Activated CD4-positive, CD25-positive, alpha-beta regulatory T cell (primary cell): ENCODE measurements at places on chromosomes 3 and 15.

- no peak for DNase-seq
Observed at GRCh38 chr15:50067254-50067653, 51.8 kb downstream of the ATP8B4 start.

DNA sequence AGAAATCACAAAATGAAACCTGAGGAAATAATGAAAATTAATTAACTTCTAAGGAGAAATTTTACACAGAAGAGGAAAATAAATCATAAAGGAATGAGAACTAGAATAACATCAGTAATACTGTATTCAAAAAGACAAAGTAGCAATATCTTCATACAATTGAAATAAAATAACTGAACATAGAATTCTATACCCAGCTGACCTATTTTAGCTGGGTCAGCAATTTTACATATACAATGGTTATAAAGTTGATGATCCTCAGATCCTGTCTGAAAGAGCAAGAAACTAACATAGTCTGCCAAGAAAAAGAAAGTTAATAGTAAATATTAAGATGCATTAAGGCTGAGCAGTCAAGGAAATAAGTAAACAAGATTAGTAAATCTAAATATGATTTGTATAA, 93.0 kb upstream of the P3H2 start:
- no peak for DNase-seq

DNA sequence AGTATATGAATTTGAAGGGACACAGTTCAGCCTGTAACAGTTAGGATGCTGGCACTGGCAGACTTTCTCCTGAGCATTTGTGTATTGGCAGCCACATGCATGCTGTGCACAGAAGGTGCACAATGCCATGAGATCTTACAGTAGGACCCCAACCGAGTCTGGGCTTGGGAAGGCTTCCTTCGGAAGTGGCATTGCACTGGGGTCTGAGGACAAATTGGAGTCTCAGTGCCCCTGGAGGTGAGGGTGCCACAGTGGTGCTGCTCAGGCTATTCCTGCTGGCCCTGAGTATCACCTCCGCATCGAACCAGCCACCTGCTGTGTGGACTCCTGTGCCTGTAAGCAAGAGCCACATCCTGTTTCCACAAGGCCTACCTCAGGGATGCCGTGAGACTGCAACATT, 99.5 kb downstream of the DNAJB8 start:
- DNase-seq = no peak

- no peak for DNase-seq
Observed at GRCh38 chr3:194468086-194468485, 18.7 kb downstream of the ATP13A3 start.

DNA sequence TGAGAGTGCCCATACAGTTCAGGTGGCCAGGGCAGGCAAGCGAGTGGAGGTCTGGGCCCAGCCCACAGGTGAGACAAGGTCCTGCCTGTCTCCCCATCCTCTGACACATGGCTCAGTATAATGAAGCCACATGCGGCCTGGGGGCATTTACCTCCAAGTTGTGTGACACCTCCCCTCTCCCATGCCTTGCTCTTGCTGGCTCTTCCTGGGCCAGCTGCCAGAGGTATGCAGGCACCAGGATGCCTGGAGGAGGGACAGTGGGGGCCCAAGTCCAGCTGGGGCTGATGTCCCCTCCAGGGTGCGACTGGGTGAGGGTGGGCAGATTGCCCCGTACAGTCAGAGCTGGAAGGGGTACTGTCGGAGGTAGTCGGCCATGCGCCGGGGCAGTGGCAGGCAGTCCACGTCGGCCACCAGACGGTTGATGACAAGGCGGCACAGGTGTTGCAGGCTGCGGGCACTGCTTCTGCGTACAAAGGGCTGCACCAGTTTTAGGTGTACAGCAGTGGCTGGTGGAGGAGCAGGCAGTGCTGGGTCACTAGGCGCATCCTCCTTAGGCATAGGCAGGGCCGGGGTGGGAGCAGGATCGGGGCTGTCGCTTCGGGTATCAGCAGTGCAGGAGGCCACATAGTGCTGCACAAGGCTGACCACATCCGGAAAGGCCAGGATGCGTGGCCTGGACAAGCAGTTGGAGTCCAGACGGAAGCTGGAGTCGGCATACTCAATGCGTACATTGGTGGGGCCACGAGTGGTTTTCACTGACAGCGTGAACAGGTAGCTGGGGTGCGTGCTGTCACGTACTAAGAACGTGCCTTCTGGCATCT, 4.1 kb downstream of the CISH start:
- DNase-seq = no peak

- DNase-seq = no peak
Observed at GRCh38 chr3:123124971-123125370, 58.1 kb downstream of the PDIA5 start.

GRCh38 chr3:61347981-61348380, 96.7 kb upstream of the FHIT start:
- DNase-seq = no peak

DNA sequence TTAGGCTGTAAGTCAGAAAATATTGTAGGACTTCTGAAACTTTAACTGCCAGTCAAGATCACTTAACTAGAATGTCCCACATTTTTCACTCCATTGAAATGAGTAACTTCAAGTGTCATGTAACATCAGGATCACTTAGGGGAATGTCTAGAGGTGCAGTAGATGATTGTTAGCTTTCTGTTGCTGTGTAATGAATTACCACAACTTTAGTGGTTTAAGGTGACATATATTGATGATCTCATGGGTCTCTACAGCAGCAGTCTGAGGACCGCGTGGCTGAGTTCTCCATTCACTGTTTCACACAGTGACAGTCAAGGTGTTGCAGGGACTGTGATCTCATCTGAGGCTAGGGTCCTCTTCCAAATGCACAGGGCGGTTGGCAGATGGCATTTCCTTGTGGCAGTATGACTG, 82.7 kb downstream of the SLC25A26 start:
- DNase-seq = peak; percentile 5

DNA sequence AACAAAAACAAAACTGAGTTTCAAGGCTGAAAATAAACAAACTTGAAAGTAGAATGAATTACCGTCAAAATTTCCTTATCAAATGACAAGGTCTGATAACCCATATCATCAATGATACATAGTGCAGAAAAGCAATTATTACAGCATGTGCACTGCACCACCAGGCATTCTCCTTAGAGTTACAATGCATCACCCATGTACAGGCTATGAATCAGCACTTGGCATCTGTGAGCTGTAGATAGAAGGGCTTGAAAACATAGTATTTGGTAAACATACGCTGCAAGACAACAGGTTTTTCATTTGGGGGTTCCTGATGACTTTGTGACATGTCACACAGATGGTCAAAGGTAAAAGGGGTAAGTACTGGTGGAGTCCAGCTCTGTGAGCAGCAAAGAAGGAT, 265.1 kb downstream of the CTNNB1 start:
- DNase-seq = no peak

- DNase-seq = no peak
Observed at GRCh38 chr3:46110701-46111493, 83.6 kb upstream of the XCR1 start.

- no peak for DNase-seq
Observed at GRCh38 chr15:41423979-41424659, 7.2 kb downstream of the RTF1 start.

GRCh38 chr15:79198461-79198860, 84.1 kb upstream of the ANKRD34C start:
- DNase-seq = no peak
